Nephron progenitor cell (in vitro differentiated cells): ENCODE measurements at places on chromosomes 7 and 10.
A peak's percentile ranks its signal among the peaks of the same experiment; 100 is the strongest.

DNA sequence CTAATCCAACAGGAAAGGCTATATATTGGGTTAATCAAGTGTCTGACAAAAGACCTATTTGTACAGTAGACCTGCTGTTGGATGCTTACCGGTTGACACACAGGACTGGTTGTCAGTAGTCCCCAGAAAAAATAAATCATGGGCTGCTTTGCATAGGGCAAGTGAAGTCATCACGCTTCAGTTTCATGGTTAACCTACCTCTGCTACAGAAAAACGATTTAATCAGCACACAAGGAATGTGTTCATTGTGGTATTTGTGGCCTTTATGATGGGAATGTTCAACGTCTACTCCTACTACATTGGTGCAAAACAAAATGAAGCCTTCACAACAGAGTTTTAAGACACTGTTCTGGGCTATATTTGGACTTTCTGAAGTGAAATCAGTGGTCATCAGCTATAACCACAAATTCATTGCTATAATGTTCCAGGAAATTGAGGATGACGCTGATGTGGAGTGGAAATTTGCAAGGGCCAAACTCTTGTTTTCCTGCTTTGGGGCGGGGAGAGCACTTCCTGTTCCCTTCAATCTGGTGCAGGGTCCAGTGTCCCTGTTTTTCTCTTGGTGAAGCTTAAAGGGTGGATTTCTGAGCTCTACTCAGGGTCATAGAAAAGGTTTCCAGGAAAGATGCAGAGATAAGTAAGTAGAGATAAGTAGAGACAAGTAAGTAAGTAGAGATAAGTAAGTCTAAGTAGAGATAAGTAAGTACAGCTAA is 39.3 kb upstream of the GGCT start:
- no peak for DNase-seq

- no peak for DNase-seq
These were observed 36.1 kb upstream of the MDFIC start for GRCh38 chr7:114885836-114886235.

GRCh38 chr7:143177374-143178119 is 5.7 kb upstream of the TAS2R39 start:
- no peak for DNase-seq

GRCh38 chr10:46548498-46549090 is 7.9 kb downstream of the GPRIN2 start:
- peak; percentile 1 for DNase-seq

DNA sequence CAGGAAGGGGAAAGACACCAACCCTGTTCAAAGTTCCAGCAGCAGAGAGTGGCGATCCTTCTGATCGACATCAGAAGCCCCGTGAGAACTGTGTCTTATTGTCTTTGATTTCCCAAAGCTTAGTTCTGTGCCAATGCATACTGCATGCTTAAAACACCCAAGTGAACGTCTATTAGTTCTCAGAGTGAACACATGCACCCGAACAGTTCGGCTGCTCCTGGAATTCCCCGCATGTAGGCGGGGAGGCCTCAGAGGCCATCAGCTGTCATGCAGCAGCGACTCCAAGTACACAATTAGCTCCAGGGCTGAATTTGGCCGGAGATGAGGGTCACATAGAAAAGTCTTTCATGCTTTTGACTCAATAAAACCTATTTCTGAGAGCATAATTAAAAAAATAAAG is 276.9 kb downstream of the ZMYND11 start:
- no peak for DNase-seq

DNA sequence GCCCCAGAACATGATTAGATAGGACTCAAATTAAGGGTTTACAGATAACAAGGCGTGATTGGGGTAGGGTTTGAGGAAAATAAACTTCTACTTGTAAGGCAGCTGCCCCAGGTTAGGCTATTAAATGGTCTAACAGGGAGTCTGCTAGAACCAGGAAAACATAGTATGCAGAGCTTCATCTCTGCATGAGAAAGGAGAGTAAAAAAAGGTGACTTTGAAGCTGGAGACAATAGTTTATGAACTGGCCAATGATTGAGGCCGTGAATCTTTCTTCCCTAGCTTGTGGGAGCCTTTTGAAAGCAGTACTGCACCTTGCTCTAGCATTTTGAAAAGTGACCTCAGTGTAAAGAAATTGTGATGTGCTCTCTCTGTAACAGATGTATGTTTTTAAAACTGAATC is 48.5 kb upstream of the STARD3NL start:
- no peak for DNase-seq

DNA sequence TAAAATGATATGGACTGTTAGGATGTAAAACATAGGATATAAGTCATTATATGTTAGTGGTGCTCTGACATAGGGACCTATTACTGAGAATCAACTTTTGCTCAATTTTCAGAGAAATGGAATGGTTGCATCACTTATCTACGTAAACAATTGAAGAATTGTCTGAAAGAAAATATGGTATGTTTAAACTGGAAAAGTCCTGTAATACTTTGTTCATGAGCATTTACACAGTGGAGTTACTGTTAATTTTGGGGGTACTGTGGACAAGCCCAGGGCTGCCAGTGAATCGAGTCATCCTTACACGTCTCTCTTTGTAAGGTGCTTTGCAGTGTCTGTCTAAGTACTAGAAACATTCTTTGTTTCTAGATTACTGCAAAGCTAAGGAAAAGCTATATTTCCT is 152.0 kb downstream of the ZNF22 start:
- no peak for DNase-seq

- no peak for DNase-seq
These were observed 206.9 kb upstream of the KLF14 start for GRCh38 chr7:130940907-130941306.

DNA sequence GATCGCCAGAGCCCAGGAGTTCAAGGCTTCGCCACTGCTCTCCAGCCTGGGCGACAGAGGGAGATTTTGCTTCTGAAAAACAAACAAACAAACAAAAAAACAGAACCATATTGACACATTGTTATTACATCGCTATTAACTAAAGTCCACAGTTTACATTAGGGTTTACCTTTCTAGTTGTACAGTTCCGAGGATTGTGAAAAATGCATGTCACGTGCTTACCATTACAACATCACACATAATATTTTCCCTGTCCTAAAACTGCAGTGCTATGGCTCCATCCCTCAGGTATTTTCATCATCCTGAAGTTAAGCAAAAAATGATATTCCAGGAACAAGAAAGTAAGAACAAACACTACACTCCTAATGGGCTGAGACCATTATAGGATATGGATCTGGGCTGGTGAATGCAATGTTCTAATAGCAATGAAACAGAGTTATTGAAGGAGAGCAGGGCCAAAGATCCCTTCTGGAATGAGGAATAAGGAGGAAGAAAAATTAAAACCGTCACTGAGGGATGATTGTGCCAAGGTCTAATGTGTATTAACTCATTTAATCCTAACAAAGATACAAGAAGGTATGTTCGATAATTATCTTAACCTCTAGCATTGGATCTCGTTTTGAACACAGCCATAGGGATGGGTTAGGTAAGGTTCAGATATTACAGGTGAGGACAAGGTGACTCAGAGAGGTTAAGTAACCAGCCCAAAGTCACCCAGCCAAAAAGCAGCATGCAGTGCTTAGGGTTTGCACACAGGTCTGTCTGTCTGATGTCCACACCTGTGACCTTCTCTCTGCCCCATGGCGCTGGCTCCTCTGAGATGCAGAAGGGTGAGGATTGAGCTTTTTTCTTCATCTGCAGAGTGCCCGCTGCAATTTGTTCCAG is 14.0 kb upstream of the CUX1 start:
- DNase-seq, result no peak

- DNase-seq, result peak; percentile 61
These were observed 188.0 kb downstream of the GRID1 start for GRCh38 chr10:86178401-86179152.

DNA sequence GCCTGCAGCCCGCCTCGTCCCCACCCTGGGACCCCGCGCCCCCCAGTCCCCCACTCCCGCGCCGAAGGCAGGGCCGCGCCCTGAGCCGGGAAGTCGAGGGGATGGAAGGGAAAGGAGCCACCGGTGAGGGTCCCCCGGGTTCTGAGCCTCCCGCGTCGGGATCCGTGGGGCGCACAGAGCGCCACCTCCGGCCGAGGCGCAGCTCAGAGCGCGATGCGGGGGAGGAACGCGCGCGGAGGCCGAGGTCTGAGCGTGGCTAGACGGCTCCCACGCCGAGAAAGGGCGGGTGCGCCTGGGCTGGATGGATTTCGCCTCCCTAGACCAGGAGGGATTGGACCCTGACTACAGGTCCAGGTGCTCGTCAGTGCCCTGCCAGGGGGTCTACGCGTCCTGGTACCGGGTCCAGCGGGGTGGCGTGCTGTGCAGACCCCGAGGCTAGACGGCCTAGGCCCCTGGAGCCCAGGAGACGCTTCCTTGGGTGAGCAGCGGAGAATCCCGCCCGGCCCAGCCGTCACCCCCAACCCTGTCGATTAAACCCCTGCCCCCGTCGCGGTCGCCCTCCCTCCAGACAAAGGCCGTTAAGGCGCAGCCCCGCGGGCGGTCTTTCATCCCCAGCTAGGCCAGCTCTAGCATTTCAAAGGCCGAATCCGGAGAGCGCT is 986 bp upstream of the PDGFA start:
- DNase-seq, result no peak

GRCh38 chr7:129642871-129643549 is 31.5 kb downstream of the NRF1 start:
- DNase-seq, result no peak

- DNase-seq, result no peak
These were observed 245.5 kb downstream of the DYNC1I1 start for GRCh38 chr7:96017877-96018276.

GRCh38 chr10:60293581-60294175 is 96.0 kb downstream of the ANK3 start:
- no peak for DNase-seq

DNA sequence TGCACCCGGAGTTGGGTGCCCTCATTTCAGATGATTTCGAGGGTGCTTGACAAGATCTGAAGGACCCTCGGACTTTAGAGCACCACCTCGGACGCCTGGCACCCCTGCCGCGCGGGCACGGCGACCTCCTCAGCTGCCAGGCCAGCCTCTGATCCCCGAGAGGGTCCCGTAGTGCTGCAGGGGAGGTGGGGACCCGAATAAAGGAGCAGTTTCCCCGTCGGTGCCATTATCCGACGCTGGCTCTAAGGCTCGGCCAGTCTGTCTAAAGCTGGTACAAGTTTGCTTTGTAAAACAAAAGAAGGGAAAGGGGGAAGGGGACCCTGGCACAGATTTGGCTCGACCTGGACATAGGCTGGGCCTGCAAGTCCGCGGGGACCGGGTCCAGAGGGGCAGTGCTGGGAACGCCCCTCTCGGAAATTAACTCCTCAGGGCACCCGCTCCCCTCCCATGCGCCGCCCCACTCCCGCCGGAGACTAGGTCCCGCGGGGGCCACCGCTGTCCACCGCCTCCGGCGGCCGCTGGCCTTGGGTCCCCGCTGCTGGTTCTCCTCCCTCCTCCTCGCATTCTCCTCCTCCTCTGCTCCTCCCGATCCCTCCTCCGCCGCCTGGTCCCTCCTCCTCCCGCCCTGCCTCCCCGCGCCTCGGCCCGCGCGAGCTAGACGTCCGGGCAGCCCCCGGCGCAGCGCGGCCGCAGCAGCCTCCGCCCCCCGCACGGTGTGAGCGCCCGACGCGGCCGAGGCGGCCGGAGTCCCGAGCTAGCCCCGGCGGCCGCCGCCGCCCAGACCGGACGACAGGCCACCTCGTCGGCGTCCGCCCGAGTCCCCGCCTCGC is at the start of gene EGFR:
EGFR (plus strand) TSS at position 657 of the 830 bp plus-strand sequence. CDS start 261 bp downstream, outside the sequence.
- DNase-seq, result peak; percentile 73

DNA sequence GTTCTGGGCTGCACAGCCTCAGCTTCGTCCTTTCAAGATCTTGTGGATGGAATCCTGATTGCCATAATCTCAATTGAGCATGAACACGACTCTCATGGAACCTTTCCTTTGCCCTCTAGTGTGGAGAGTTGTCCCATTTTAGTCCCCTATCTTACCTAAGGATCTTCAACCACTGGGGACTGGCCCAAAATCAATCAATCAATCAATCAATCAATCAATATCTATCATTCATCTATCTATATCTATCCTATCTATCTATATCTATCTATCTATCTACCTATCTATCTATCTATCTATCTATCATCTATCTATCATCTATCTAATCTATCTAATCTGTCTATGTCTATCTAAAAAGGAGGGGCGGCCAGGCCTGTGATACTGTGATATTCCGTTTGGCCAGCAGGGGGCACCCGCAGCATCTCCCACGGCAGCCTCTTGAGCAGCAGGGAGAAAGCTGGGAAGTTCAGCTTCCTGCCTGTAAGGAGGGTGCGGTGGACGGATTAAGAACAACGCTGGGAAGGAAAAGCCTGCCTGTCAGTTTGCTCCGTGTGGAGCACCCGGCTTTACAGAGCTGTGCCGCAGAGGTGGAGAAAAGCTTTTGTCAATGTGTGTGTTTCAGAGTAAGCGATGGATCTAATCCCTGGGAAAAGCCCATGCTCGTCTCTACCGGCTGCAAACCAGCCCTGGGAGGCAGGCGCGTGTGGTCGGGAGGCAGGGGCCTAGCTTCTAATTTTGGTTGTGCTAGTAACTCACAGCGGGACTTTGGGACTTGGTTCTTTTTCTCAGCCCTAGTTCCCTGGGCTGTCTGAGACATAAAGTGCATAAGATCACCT is 124.9 kb downstream of the SH2D4B start:
- DNase-seq, result peak; percentile 91

GRCh38 chr7:91289633-91290254 is 25.5 kb downstream of the FZD1 start:
- DNase-seq, result no peak

GRCh38 chr10:47224546-47225218 is 75.3 kb upstream of the GDF10 start:
- no peak for DNase-seq

GRCh38 chr10:111089293-111089692 is 12.5 kb downstream of the ADRA2A start:
- DNase-seq, result no peak

- peak; percentile 90 for DNase-seq
These were observed 65.7 kb downstream of the VWA2 start for GRCh38 chr10:114304571-114305421.
